NCI-H510A treated with DMSO at 0.1 percent for 48 hours (cell line): ENCODE measurements at places on chromosomes 1 and 21.
A peak's percentile ranks its signal among the peaks of the same experiment; 100 is the strongest.

DNA sequence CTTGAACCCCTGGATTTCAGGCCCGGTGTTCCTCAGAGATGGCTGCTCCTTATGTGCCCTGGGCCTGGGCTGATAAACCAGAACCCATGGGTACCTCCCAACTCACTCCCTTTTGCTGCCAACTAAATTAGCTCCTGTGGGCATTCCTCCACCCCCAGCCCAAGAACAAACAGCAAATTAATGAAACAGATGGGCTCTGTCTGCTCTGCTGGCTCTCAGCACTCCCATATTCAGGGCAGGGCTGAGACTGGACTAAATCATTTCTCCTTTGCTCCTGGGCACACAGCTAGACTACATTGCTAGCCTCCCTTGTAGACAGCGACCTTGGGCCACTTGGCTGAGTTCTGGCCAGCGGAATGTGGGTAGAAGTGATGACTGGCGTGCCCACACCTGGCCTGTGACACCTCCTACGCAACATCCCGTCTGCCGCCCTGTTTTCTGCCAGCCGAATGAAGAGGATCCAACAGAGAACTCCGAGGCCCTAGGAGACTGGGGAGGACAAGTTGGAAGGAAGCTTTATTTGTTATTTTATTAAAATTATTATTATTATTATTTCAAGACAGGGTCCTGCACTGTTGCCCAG lies 101.9 kb upstream of the DISP3 start:
- no peak for DNase-seq

DNA sequence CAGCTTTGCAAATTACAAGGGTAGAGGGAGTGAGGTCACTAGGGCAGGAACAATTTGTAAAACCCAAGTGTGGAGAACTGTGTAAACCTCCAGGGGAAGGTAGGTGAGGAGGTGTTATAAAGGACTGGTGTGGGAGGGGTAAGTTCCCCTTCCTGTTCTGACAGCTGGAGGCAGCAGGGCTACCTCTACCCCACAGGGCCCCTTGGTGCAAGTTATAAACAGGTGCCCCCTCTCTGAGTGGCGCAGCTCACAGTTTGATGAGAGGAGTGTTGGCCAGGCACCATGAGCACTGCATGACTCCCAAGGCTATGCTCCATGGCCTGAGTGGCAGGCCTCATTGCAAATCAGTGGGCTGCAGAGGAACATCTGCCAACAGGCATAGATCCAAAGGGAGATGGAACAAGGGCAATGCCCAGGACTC lies 41.0 kb downstream of the MFSD2A start:
- peak; percentile 37 for DNase-seq

- no peak for DNase-seq
These were observed 39.7 kb upstream of the IFNLR1 start for GRCh38 chr1:24226749-24227148.

DNA sequence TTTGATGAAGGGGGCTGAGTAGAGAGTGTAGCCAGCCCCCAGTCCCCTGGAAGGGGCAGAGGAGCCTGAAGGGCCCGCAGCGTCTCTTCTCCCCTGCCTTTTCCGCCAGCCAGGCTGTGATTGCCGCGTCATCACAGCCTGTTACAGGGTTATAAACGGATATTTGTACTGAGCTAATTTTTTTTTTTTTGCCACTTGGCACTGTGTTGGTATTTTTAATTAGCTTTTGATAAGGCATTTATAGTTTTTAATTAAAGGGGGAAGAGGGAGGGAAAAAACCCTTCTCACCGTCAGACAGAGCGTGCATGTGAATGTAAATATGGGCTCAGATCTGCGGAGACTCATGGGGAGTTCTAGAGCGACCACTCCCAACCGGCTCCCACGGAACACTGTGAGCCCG lies 97.7 kb upstream of the ACTL8 start:
- DNase-seq = no peak

DNA sequence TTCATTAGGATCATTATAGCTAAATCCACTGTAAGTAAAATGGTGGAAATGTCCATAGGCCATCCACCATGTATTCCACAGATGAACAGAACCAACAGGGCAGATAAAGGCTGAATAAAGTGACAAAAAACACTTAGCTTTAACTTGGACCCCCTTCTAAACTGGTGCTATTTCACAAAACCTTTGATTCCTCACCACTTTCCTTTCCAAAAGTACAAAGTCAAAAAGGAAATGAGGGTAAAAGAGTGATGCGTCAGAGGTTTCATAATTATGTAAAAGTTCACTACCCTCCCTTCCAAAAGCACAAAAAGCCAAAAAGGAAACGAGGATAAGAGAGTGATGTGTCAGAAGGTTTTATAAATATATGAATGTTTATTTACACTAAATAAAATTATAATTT lies 172.2 kb downstream of the TBX15 start:
- DNase-seq = no peak

DNA sequence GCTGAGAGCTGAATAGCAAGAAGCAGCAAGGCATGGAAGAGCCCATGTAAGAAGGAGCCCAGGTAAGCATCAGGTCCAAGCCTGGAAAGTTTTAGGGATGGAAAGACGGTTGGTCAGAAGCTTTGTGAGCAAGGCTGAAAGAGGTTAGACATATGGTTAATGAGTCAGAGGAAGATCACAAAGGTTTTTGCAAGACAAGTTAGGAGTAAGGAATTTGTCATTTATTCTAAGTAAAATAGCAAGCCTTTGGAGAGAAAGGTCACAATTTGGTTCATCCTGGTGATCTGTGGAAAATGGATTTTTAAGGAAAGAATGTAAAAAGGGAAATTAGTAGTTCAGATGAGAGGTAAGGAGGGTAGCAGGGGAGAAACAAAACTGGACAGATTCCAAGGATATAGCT lies 106.7 kb downstream of the DPYD start:
- DNase-seq = no peak
